ENCODE measurements at places on chromosomes 6 and 20. TPM values are rescaled to one million over a fixed set of nuclear protein-coding genes. Genes with fewer than 3 reads are reported as not detected.

DNA sequence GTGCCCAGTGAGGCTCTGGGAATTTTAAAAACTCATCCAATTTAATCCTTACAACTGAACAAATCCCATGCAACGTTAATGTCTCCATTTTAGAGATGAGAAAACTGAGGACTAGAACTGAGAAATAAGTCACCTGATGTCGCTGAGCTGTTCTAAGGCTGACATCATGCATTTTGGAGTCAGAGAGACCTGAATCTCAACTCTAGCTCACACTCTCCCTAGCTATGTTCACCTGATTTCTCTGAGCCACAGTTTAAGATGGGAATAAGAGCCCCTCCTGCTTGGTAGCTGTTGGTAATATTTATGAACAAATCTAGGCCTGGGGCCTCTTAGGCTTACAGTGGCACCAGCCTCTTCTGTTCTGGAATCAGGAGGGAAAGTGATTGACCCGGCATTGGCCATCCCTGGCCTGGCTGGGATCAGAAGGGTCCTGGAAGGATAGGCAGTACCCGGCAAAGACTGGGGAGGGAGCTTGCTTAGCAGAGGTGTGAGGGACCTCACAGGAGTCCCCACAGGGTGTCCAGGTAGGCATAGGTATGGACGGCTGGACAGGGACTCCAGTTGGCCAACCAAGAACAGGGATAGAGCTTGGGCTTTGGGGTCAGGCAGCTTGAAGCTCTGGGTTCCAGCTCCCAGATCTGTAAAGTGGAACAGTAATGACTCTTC is 18.8 kb upstream of the CSNK2A1 start:
- DNase-seq, result no peak

GRCh38 chr6:121356575-121356974 is 22.3 kb upstream of the TBC1D32 start:
- no peak for DNase-seq

GRCh38 chr20:19840111-19840710 is 82.2 kb downstream of the RIN2 start:
- DNase-seq, result no peak

The THBS2 gene
- not detected for total RNA-seq

The LY6G6C gene
- total RNA-seq, result not detected

The CLPSL2 gene
- total RNA-seq, result not detected
